ENCODE measurements at places on chromosomes 2 and 18.

GRCh38 chr2:236971131-236971821 lies 114.4 kb upstream of the COPS8 start:
- no peak for DNase-seq

DNA sequence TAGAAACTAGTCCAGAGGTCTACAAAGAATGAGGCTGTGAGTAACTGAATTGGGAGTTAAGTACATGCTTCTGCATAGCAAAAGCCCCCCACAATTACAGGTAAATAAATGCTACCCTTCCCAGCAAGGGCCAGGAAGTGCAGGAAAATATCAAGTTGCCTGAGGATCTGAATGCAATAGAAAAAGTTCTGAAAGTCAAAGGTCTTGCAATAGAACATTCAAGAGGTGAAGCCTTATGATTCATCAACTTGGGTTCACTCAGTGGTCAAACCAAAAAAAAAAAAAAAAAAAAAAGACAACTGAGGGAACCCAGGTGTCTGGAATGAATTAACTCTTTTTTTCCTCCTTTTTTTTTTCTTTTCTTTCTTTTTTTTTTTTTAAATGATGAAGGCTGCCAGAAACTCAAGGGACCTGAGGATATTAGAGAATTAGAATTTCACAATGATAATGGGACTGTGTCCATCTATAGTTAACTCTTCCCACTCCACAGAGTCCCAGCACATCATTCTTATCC lies 42.9 kb upstream of the RFX8 start:
- DNase-seq = no peak

GRCh38 chr18:6746386-6746960 lies 17.0 kb downstream of the ARHGAP28 start:
- DNase-seq = no peak

DNA sequence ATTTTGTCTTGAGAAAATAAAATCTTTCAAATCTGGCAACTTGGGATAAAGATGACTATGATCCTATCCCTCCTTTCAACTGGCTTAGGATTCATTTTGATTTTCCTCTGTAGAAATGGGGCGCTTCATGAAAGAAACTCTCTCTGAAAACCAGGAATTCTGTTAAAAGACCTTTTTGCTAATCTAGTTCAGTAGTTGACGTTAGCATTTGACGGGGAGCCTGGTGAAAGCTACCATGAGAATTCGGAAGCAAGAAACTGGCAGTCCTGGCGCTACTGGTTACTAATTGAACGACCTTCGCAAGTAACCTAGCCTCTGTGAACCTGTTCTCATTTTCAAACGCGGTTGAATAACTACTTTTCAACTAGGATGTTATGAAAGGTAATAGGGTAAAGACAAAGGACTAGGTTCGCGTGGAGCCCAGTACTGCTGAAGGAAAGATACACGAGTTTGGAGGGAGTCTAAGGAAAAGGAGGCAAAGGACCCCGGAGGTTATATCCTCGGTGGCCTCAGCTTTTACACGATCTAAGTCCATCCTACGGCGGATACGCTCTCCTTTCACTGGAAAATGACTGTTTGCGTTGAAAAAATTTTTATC lies 604 bp upstream of the STK11IP start:
- no peak for DNase-seq

DNA sequence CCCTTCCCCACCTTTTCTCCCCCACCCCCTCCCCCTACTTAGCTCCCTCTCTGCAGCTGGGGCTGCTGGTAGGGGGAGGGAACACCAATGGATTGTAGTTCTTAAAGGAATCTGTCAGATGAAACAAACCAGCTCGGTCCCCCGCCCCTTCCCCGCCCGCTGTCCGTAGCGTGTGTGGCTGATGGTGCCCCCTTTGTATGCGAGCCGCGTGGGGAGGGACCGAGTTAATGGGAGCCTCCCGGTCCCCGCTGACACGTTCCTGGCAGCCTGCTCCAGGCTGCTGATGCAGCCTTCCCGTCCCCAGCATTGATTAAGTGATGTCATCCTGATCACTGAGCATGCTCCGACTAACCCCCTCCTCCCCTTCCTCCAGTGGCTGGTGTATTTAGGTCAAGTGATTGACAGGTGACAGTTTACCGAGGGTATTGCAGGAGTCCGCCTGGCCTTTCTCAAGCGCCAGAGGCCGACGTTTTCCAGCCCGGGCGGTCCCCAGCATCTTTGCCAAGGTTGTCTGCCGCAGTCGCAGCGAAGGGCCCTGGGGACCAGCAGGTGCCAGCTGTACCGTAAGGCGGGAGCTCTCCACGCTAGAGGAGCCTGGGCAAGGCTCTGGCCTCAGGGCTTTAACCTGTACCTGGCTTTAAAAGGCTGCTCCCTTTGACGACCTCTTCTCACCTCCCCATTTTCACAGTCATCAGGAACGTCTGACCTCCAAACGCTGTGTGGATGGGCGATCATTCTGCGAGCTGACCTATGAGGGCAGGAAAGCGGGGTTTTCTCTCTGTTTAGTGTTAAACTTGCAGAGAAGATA lies 1.8 kb downstream of the KIF5C start:
- DNase-seq = peak; percentile 59

- DNase-seq = no peak
These were observed 109.0 kb downstream of the EIPR1 start for GRCh38 chr2:3268705-3269029.

- no peak for DNase-seq
These were observed 68.0 kb downstream of the NPAS2 start for GRCh38 chr2:100887713-100888495.

- DNase-seq = no peak
These were observed 238.8 kb downstream of the ZNF407 start for GRCh38 chr18:74836296-74837139.

GRCh38 chr2:110834134-110834827 lies 101.9 kb downstream of the ACOXL start:
- no peak for DNase-seq

DNA sequence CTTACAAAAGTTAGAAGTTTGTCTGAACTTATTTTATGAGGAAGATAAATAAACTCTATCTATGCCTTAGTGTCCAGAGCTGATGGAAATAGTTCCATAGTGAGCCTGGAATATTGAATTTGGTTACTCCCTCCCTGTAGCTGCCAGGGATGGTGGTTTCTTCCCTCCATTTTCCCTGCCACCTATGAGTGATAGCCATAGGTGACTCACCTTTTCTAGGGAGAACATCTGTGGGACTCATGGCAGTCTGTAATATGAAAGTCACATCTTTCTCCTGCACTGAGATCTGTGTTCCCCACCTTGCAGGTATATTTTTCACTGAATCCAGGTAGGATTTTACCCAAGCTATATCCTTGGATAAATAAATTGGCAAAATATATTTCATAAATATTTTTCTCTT lies 148.8 kb downstream of the TPGS2 start:
- DNase-seq = no peak

GRCh38 chr2:17122887-17123501 lies 395.2 kb downstream of the RAD51AP2 start:
- no peak for DNase-seq

DNA sequence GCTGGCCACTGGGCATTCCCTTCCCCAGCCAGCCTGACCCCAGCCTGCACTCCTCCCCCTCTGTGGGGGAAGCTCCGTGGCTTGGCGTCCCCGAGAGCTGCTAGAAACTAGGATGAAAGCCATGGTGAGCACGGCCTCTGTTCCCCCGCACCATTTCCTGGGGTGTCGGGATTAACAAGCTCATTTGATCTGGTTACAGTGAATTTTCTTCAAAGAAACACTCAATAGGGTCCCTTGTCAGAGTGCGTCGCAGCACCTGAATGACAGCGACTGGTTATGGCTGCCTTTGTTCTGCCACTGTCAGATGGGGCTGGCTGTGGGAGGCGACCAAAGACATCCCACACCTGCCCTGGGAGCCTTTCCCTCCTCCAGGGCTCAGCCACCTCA lies 7.7 kb upstream of the ALPI start:
- DNase-seq = no peak

DNA sequence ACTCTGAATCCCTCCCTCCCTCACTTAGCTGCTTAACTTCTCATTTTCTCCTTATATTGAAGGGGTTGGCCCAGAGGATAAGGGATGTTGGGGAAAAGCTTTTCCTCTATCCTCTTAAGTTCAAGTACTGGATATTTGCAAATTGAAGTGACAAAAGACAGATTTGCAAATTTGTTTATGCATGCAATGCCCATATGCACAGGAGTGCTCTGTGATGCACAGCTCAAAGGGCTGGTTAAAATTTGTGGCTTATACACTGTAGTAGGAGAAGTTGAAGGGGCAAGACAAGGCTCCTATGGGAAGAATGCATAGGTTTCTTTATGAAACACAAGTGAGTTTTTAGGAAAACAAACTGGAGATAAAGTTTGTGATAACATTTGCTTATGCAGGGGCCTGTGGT lies 8.4 kb upstream of the MSH6 start:
- DNase-seq = no peak

DNA sequence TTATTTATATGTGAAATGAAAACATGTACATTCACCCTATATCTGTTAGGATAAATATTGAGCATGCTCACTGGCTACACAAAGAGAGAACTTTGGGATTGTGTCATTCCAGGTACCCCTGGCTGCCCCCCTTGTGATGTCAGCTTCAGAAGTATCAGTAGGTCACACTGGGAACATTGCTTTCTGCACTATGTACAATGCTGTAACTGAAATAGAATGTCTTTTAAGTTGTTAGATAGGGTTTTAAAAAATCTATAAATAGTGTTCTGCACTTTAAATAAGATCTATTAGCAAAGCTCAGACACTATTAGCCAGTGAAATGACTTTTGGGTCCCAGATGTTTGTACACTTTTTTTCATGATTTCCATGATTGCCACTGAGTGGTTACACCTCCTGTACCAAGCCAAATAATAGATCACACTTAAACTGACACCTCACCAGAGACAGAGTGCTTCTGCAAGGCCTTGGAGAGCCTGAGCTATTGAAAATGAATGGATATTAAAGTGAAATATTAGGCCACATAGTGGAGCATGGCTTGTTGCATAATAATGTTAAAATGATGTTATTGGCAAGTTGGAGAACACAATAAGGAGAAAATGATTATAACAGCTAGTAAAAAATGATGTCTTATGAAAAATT lies 297.0 kb upstream of the NXPH2 start:
- no peak for DNase-seq

DNA sequence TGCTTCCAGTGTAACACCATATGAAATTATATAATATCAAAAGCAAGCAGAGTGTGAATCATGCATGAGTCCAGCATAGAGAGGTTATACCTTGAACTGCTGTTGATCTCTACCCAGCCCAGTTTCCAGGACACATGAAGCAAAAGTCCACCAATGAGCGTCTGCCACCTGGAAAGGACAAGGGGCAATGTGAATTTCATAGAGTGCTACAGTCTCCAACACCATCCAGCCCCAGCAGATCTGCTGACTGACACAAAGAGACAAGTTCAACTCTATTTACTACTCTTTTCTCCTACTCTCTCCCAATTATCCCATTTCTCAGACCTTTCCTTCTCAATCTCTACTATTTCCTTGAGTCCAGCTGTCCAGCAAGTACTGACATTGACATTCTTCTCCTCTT lies 31.8 kb upstream of the RIOK3 start:
- DNase-seq = no peak

DNA sequence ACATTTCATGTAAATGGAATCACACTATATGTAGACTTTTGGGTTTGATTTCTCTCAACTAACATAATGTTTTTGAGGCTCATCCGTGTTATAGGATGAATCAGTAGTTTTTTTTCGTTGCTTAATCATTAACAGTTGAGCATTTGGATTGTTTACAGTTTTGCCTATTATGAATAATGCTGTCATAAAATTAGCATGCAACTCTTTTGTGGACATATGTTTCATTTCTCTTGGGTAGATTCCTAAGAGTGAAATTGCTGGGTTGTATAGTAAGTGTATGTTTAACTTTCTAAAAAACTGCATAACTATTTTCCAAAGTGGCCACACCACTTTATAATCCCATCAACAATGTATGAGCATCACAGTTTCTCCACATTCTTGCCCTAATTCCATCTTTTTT lies 7.7 kb upstream of the RHBDD1 start:
- DNase-seq = no peak

DNA sequence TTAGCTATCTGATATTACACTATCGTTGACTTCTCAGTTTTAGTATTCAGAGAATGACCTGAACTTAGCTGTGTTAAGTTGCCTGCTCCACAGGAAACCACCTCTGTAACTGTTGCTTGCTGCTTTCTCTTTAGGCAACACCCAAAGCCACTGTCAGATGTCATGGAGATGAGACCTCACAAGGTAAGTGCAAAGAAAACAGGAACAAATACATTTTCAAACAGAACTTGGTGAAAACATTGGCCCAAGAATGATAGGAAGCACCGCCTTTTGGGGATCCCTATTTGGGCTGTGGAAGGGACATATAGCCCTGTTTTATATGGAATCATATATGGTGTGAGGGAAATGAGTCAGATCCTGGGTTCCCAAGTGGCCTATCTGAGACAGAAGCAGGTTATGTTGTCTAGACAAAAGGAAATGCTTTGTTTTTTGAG lies 143.4 kb downstream of the UBE2E3 start:
- no peak for DNase-seq

DNA sequence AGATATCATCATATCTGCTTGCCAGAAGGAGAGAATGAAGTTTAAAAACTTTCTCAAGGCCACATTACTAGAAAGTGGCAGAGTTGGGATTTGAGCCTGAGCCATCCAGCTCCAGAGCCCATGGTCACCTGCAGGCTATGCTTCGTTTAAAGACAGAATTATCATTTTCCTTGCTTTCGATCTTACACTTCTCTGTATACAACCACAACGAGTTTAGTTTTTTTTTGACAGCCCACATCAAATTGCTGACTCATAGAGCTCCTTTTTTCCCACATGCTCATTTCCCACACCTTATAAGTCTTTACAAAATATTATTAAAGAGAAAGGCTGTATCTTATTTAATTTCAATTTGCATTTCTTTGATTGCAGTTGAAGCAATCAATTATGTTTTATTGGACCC lies 6.5 kb downstream of the PLEK start:
- DNase-seq = no peak

- DNase-seq = no peak
These were observed 232.1 kb downstream of the NDUFA10 start for GRCh38 chr2:239793086-239793485.

GRCh38 chr2:71781695-71782228 lies 328.4 kb downstream of the DYSF start:
- no peak for DNase-seq

DNA sequence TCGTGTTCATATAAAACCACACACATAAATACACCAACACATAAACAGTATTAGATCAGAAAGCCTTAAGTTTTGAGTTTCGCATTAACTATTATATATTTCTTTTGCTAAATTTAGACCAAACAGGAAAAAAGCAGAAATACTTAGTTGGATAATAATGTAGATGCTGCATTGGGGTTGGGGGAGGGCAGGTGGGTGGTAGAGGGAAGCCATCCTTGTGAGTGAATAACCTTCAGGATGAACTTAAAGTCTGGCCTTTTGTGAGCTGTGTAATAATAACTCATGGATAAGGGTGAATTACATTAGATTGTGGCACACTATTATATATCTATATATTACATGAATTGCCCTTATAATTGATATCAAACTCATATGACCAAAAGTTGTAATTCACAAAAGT lies 174.7 kb downstream of the WDR7 start:
- no peak for DNase-seq

DNA sequence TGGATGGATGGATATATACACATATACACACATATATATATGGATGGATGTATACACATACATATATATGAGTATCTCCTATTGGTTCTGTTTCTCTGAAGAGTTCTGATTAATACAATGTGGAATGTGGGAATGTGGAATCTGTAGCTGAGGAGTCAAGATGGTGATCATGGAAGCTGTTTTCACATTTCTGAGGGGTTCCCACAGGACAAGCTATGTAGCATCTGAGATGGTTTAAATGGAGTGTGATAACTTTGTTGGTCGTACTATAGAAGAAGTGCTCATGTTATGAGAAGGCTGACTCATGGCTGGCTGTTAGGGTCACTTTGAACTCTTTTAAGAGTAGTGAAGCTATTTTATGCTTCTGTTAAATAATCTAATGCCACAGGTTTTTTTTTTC lies 279.7 kb downstream of the MEIS1 start:
- no peak for DNase-seq
